ENCODE measurements at places on chromosomes 3 and 15. TPM values are rescaled to one million over a fixed set of nuclear protein-coding genes. Genes with fewer than 3 reads are reported as not detected.
A peak's percentile ranks its signal among the peaks of the same experiment; 100 is the strongest.

The SHF gene
- polyA plus RNA-seq = 17.0 TPM

The ARF4 gene
- polyA plus RNA-seq = 209 TPM

The EFCC1 gene
- 2.9 TPM for polyA plus RNA-seq

The COPG1 gene
- 151 TPM for polyA plus RNA-seq

The FRMD5 gene
- 0.85 TPM for polyA plus RNA-seq

The TMCO5A gene
- not detected for polyA plus RNA-seq

The TRH gene
- 0.43 TPM for polyA plus RNA-seq

The GPR62 gene
- 0.32 TPM for polyA plus RNA-seq

DNA sequence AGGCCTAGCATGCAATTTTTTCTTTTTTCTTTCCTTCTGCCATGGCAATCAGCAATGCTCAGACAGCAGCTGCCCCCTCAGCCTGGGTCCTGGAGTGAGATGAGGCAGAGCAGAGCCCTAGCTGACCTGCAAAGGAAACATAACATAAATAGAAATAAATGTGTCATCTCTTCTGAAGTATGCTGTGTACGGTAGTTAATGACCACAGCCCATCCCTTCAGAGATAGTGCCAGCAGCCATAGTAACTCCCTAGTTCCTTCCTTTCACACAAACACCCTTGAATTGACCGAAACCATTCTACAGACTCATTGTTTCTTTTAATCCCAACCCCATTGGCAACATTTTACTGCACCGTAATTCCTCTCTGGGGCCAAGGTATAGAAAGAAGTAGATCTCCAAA lies 8.4 kb upstream of the CD47 start:
- DNase-seq = no peak

DNA sequence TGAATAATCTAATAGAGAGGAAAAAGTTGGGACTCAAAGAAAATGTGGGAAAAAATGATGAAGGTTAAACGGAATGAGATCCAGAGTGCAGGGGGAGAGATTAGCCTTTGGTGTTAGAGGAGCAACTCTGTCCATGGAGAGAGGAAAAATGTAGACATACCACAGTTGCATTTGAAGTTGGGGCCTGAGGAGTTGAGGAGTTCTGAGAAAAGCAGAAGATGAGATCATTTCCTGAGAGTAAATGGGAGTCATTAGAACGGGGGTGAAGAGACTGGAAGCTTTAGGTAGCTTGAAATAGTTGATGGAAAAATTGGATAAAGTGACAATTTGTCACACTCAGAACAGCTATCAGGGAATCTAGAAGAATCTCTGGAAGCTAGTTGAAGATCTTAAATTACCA lies 7.3 kb downstream of the CCR5AS start:
- DNase-seq = no peak

GRCh38 chr3:42192334-42193200 lies 73.4 kb downstream of the CCK start:
- no peak for DNase-seq

DNA sequence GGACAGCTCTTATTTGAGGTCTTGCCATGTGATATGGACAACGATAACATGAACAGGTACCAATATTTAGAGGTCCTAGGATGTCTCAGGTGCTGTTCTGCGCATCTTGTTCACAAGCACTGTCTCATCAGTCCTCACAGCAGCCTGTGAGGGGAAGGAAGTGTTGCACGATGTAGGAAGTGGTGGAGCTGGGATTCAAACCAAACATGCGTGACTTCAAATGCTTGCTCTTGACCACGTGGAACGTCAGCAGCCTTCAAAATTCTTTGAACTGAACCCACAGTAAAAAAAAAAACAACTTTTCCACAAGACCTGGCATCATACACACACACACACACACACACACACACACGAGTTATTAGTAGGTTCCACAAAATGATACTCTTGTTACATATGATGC lies 153.4 kb upstream of the SMAD3 start:
- DNase-seq = no peak

DNA sequence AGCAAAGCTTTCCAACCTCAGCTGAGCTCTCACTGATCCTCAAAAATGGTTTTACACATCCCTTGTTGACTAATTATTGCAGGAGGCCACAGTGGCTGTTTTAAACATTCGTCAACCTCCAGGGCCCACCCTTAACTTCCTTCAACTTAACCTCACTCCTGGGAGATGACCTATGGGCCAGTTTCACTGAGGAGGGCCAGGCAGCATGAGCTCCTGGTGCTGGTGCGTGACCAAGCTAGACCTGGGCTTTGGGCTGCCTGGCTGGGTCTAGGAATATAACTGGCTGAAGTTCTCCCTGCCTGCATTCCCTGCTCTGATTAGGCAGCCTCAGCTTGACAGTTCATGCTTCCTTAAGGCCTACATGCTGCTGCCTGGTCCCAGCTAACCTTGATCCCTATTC lies 273.7 kb upstream of the ATP11B start:
- DNase-seq = no peak

- DNase-seq = peak; percentile 35
Measured at GRCh38 chr3:61979638-61980037, 393.7 kb downstream of the FEZF2 start.

GRCh38 chr3:56144805-56145204 lies 323.5 kb downstream of the ERC2 start:
- DNase-seq = no peak

DNA sequence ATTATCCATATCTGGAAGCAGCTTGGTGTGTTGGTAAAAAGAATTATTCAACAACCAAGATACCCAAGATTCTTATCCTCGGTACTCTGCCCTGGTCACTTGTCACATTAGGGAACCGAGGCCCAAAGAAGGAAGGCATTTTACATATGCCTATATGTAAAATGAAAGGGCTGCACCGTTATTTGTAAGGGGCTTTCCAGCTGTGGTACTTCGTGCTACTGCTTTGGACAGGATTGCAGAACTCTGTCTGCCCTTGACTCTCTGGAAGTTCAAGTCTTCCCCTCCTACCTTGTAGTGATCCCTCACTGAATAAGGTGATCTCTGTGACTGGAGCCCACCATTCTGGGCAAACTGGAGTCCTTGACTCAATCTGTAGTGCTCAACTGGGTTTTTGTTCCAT lies 198.9 kb upstream of the TOPAZ1 start:
- no peak for DNase-seq

DNA sequence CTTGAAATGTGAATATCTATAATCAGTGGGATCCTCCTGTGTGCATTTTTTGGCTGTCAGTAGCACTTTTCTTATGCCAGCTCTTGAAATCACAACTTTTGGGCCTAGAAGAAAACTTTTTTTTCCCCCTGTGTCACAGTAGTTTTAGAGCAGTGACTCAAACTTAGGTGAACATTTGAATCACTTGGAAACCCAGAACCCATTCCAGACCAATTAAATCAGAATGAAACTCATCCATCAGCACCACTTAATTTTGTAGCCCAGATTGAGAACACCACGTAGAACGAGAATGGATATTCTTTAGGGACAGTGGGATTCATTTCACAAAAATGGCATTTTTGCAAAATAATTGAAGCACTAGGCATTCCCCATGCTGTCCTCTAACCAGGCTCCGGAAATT lies 224.8 kb upstream of the NANOGP8 start:
- DNase-seq = no peak

DNA sequence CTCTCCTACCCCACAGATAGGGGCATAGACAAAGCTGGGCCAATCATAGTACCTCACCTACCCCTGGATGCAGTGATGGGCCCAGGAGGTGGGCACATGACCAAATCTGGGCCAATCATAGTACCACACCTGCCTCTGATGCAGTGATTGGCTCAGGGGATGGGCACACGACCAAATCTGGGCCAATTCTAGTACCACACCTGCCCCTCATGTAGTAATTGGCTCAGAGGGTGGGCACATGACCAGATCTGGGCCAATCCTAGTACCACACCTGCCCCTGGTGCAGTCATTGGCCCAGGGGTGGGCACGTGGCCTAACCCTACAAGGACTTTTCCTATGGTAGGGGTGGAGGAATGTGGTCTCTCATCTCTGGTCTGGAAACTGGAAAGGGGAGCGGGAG lies 56.9 kb upstream of the MEF2A start:
- DNase-seq = no peak

DNA sequence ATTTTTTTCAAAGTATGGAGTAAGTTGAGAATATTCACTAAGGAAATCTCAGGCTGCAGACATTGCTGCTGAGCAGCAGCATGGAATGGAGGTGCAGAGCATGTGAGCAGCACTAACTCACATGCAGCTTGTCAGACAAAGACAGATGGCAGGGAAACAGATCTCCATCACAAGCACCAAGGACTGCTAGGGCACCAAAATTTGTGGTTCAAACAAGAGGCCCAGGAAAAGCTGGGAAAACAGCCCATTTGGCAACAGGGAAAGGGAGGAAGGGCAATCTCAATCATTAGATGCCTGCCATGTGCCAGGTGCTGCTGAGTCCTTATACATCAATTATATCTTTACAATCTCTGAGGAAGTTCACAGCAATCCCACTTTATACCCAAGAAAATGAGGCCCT lies 47.2 kb upstream of the EIF1B start:
- no peak for DNase-seq

GRCh38 chr15:57283774-57284503 lies 92.4 kb upstream of the CGNL1 start:
- DNase-seq = no peak

GRCh38 chr15:48681353-48681752 lies 35.8 kb upstream of the FBN1 start:
- DNase-seq = no peak

DNA sequence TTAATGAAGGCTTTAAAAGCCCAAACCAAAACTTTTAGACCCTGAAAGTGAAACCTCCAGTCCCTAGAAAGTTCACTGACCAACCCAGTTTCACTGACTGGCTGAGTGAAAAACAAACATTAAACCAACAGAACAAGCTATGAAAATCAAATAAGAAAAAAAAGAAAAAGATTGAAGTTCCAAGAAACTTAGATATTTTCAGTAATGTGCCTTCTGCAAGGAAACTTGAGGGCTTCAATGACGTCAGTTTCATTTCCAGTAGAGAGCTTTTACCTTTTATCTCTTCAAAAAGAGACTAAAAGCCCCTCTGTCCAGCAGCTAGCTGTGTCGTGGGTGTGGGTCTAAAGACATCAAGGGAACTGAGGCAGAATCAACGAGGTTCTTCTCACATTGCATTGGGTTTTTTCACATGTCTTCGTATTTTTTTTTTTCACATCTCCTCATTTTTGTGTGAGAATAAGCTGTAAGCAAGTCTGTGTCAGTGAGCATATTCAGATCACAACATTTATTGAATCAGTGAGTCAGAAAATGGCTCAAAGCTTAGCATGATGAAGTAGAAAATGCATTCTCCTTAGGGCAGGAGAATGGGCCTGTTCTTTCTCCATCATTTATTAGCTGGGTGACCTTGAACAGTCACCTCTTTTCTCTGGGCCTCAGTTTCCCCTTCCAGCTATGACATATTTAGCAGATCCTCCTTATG lies 54.8 kb upstream of the BCL6 start:
- DNase-seq = no peak

GRCh38 chr15:63595065-63595464 lies 2.1 kb upstream of the FBXL22 start:
- no peak for DNase-seq

DNA sequence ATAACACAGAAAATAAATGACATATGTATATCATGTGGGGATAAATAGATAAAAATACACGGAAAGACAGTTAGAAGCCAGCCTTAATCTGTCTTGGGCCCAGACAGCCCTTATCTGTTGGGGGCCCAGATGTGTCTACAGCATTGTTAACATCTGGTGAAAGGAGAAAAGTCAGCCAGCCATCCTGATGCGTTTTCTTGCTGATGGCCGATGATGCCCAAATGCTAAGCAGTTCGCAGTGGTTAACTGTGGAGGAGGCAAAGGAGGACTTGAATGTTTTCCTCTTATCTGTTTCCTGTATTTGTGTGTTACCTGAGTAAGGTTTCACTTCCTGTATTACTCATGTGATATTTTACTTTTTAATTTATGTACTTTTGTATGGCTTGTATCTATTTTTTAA lies 46.2 kb downstream of the NOX5 start:
- no peak for DNase-seq

- no peak for DNase-seq
Measured at GRCh38 chr3:49661281-49661680, 12.9 kb upstream of the APEH start.

DNA sequence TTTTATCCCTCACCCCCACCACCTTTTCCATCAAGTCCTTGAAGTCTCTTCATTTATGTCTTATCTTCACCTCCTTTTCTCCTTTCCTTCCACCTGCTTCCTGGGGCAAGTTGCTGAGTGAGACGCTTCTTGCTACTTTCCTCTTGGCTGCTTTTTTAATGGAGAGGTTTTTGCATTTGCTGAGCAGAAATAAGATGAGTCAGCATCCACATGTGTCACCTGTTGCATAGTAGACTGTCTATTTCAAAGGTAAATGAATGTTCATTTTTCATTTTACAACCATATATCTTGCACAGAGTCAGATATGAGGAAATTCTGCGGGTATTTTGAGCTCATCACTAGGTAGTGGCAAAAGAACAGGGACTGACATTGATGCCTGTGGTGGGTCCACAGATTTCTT lies 18.6 kb downstream of the C3orf52 start:
- no peak for DNase-seq

GRCh38 chr3:4802903-4803302 lies 176.3 kb upstream of the BHLHE40 start:
- DNase-seq = no peak

All from left renal pelvis (tissue), 4 donors.